ENCODE measurements at places on chromosomes 5 and 9. TPM values are rescaled to one million over a fixed set of nuclear protein-coding genes. Genes with fewer than 3 reads are reported as not detected.
A peak's percentile ranks its signal among the peaks of the same experiment; 100 is the strongest.

- DNase-seq = no peak
Measured at GRCh38 chr9:132589148-132590036, 7.0 kb downstream of the BARHL1 start.

DNA sequence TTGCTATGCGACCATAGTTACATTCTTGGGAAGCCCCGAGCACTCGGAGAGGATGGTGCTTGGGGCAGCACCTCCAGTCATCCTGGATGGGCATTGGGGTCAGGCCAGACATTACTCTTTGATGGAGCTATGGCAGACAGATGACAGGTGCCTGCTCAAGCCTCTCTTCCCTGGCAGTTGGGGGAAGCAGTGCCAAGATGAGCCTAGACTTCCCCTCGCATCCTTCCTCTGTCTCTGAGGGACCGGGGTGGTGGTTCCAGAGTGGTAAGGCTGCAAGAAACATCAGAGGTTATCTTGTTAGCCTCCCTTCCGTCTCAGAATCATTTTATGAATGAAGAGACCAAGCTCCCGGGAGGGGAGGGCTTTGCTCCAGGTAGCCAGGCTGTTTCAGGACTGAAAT lies 2.8 kb upstream of the HMCN2 start:
- DNase-seq = no peak

GRCh38 chr9:136046554-136046920 lies 48.6 kb downstream of the NACC2 start:
- DNase-seq = no peak

The TJP2 gene
- 12.2 TPM for polyA plus RNA-seq

The TSLP gene
- 0.54 TPM for polyA plus RNA-seq

GRCh38 chr5:125209650-125210049 lies 463.2 kb upstream of the ZNF608 start:
- no peak for DNase-seq

The IL4 gene
- not detected for polyA plus RNA-seq

The PCDHB15 gene
- 6.9 TPM for polyA plus RNA-seq

DNA sequence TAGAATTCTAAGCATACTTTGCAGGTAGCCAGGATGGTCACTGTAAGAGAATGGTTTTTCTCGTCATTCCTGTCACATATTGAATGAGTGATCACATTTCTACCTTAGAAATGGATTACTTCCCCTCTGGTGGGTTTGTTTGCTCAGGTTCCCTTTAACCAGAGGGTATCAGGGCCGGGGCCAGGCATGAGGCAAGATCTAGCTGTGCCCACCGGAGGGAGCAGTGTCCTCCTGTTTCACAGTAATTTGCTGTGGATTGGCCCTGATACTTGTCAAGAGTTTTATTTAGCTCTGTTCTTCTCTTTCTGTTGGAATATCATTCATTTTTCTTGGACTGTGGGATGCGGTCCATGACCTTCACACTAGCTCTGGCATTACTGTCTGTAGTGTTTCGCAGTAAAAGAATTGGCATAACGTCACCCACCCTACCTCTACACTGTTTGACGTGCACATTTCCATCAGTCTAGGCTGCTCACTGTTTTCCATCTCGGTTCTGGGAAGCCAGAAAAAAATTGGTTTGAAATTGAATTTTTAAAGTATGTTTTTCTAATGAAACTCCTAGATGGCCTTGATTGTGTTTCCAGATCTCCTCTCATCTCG lies 42.4 kb upstream of the ZBED3 start:
- peak; percentile 37 for DNase-seq

The SLC6A3 gene
- polyA plus RNA-seq = not detected

- DNase-seq = no peak
Measured at GRCh38 chr5:7500256-7500655, 104.3 kb downstream of the ADCY2 start.

GRCh38 chr5:116248432-116248831 lies 163.6 kb downstream of the COMMD10 start:
- no peak for DNase-seq

- DNase-seq = peak; percentile 71
Measured at GRCh38 chr5:169629847-169630548, 7.1 kb upstream of the DOCK2 start.

DNA sequence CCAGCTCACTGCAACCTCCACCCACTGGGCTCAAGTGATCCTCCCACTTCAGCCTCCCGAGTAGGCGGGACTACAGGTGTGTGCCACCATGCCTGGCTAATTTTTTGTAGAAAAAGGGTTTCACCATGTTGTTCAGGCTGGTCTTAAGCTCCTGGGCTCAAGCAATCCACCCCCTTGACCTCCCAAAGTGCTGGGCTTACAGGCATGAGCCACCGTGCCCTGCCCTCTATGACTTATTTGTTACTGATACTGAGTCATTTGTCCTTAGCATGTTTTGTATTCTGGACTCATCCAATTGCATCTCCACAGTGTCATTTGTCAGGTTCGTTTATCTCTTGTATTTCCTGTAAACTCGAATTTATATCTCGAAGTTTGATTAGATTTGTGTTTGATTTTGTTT lies 2.7 kb upstream of the ITK start:
- DNase-seq = no peak

GRCh38 chr9:131098391-131099101 lies 2.2 kb downstream of the AIF1L start:
- DNase-seq = no peak

DNA sequence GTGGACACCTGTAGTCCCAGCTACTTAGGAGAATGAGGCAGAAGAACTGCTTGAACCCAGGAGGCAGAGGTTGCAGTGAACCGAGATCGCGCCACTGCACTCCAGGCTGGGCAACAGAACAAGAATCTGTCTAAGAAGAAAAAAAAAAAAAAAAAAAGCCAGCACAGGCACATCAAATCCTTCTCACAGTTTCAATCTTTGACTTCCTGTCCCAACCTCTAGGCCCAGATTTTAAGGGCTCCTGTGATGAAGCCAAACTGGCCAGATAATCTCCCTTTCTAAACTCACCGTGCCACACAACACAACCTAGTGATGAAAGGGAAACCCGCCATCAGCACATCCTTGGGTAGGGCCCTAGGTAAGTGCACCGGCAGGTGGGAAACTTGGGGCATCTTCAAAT lies 58.1 kb downstream of the ROR2 start:
- DNase-seq = no peak

DNA sequence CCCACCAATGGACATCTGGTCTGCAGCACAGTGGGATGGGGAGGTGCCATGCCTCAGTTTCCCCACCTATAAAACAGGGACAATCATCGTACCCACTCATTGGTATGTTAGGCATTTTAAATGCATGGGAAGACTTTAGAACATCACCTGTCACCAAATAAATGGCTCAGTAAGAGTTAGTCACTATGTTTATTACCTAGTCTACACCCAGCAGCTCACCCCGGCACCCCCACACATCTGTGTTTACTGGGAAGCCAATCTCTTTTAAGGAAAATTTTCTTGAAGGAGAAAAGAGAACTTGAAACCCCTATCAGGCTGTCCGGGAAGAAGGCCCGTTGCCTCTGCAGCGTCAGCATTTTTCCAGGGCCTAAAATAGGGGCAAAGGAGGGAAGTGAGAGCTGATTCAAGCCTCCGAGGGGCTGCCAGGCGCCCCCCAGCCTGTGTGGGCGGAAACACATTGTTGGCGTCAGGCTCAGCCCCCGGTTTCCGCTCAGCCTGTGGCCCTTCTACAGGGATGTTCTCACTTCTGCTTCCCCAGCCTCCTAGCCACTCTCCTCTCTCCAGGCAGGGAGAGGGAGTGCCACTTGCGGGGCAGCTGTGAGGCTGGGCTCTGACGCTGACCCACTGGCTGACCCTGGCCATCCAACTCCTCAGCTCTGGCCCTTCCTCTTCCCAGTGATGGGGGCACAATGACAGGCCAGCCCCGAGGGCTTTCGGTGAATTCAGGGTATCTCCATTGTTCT lies 4.6 kb downstream of the CSF1R start:
- peak; percentile 79 for DNase-seq

DNA sequence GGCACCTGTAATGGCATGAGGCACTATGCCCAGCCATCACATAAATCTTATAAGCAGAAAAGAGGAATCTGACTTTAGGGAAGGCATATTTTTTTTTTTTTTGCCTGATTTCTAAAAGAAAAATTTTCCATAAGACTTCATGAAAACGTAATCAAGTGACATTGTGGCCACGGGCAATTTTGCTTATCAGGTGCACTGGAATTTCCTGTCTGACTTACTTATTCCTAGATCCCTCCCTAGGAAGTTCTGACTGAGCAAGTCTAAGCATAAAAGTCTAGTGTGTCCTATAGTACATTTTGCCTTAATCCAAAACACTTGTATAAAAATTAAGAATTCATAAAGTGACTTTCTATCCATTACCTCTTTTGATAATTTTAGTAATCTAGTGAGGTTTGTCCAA lies 12.5 kb downstream of the C5orf46 start:
- no peak for DNase-seq

DNA sequence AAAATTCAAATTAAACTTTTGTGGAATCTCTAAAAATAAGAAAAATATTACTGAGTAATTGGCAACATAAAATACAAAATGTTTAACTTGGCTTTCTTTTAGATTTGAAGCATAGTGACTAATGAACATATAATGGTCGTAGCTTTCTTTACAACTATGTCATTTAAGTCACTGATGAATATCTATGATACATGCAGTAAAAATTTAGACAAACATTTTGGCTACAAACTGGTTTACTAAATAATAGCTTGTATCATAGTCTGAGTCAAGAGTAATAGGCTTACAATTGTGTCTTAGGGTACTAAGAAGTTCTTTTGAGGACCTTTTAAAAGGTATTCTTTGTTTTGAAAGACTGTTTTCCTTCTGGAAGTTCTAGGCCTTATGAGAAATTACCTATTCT lies 2.0 kb upstream of the APC start:
- DNase-seq = no peak

DNA sequence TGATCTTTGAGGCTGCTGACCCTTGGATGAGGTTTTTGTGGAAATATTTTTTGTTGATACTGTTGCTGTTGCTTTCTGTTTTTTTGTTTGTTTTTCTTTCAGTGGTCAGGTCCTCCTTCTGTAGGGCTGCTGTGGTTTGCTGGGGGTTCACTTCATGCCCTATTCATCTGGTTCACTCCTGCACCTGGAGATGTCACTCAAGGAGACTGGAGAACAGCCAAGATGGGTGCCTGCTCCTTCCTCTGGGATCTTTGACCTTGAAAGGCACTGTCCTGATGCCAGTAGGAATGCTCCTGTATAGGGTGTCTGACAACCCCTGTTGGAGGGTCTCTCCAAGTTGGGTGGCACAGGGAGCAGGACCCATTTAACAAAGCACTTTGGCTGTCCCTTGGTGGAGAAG lies 67.0 kb upstream of the ACTBL2 start:
- no peak for DNase-seq

The PCDHGB4 gene
- polyA plus RNA-seq = 2.5 TPM

GRCh38 chr9:15349892-15350761 lies 43.1 kb upstream of the TTC39B start:
- no peak for DNase-seq

DNA sequence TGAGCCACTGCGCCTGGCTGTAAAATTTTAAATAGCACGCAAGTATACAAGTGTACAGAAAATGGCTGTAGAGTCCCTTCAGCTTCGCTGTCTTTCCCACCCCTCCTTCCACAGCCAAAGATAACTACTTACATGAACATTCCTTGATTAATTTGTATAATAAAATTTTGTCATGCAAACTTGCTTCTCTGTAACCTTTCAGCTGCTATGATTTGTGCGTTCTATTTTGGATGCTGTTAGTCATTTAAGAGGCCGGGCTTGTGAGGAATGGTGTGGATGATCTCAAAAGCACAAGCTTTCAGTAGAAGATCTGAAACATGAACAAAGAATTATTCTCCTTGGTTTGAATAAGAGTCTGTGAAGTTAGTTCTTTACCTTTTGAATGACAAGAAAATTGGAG lies 115.0 kb upstream of the TLE1 start:
- DNase-seq = peak; percentile 49

- no peak for DNase-seq
Measured at GRCh38 chr5:159978358-159978757, 30.6 kb upstream of the TTC1 start.

The SPATA31A5 gene
- not detected for polyA plus RNA-seq

GRCh38 chr5:21684992-21685391 lies 1168.2 kb downstream of the CDH12 start:
- DNase-seq = no peak

DNA sequence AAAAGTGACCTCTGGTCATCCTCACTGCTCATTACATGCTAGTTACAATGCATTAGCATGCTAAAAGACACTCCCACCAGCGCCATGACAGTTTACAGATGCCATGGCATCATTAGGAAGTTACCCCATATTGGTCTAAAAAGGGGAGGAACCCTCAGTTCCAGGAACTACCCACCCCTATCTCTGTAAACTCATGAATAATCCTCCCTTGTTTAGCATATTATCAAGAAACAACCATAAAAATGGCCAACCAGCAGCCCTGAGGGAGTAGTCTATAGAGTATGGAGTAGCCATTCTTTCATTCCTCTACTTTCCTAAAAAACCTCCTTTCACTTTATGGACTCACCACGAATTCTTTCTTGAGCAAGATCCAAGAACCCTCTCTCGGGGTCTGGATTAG lies 89.4 kb downstream of the ATPSCKMT start:
- no peak for DNase-seq

The PCDHGA5 gene
- polyA plus RNA-seq = 3.3 TPM

The PKD2L2 gene
- 0.28 TPM for polyA plus RNA-seq

The KCNT1 gene
- polyA plus RNA-seq = 8.7 TPM

GRCh38 chr5:74587890-74588289 lies 52.6 kb downstream of the ENC1 start:
- no peak for DNase-seq

DNA sequence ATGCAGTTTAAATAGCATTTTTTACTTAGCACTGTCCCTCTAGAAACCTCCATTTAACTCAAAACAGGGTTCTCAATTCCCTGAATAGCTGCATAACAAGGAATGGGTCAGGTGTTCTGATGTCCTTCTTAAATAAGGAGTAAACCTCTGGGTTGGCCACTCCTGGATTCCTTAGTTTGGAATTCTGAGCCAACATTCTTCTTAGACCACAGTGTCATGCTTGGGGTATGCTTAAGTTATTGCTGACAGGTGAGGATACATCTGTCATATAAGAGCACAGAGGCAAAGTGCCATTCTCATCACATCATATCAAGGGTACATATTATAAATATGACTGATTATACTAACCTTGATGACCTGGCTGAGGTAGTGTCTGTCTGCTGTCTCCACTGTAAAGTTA lies 179.9 kb upstream of the SEMA6A start:
- no peak for DNase-seq

The WNT8A gene
- polyA plus RNA-seq = not detected

- DNase-seq = peak; percentile 74
Measured at GRCh38 chr5:102681403-102681983, 73.6 kb upstream of the PAM start.

All from muscle of back (tissue), 13 donors.